ENCODE measurements at places on chromosomes 1 and 21. TPM values are rescaled to one million over a fixed set of nuclear protein-coding genes. Genes with fewer than 3 reads are reported as not detected.

The CACNA1S gene
- not detected for total RNA-seq

The NPHS2 gene
- not detected for total RNA-seq

The TRIM45 gene
- total RNA-seq: 0.64 TPM

The LRRC3 gene
- 3.8 TPM for total RNA-seq
